ENCODE measurements at places on chromosomes 7 and 10. TPM values are rescaled to one million over a fixed set of nuclear protein-coding genes. Genes with fewer than 3 reads are reported as not detected.
A peak's percentile ranks its signal among the peaks of the same experiment; 100 is the strongest.

Gene DNA2
- polyA plus RNA-seq = 1.6 TPM

Gene NEUROD6
- polyA plus RNA-seq = not detected

Gene RBP3
- polyA plus RNA-seq = not detected

DNA sequence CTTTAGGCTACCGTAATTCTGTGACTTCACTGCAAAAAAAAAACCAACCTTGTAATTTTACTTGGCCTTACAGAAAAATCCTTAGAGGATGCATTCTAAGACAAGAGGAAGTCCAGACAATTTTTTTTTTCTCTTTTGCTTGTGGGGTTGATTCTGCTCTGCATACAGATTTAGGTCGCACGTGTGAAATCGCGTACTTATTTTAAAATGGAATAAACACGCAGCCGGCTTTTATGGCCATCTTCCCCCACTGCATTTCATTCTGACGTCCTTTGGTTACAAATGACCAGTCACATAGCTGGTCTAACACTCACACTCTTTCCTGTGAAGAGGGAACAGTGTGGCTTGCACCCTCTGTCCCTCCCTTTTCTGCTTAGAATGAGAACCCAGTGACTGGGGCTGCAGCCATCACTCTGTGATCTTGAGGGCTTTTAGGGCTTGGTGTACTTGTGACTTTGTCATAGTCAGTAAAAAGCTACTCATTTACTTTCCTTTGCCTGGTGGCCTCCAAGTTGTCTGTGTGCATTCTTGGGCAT lies 63.6 kb upstream of the CARD11 start:
- DNase-seq = no peak

- DNase-seq = no peak
These were observed 78.8 kb downstream of the INPP5A start for GRCh38 chr10:132616170-132616995.

DNA sequence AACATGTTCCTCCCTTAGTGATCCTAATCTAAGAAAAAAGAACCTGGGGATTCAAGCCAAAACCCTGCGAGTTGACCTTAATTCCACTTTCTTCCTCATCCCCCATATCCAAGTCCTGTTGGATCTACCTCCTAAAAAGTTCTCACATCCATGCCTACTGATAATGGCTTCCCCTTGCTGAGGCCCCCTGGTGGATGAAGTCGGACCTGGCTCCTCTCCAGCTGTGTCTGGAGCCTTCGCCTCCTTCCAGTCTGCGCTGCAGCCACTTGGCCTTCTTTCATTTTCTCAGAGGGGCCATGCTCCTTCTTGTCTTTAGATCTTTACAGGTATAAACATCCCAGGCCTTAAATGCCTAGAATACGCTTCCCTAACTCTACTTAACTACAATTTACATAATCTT lies 8.1 kb downstream of the PDE1C start:
- no peak for DNase-seq

GRCh38 chr10:63596924-63597323 lies 75.7 kb downstream of the REEP3 start:
- DNase-seq = no peak

Gene SLC18A3
- polyA plus RNA-seq = not detected

DNA sequence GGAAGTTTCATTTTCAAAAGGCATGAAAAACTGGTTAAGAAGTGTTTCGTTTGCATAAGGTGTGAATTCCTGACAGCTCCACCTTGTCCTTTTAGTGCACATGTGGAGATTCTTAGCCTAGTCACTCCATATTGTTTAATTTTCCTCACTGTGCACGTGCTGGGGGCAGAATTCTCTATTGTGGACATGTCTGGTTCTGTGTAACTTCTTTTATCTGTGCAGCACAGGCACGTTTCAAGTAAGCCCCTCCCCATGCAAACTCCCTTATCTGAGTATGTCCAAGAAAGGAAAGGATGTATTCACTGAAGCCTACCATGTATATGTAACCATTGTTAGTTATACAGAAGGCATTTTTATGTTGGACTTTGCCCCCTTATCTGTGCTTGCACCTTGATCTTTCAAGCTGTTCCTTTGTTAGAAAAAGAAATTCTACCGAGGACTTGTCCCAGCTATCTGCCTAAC lies 1346.3 kb downstream of the REEP3 start:
- DNase-seq = no peak

DNA sequence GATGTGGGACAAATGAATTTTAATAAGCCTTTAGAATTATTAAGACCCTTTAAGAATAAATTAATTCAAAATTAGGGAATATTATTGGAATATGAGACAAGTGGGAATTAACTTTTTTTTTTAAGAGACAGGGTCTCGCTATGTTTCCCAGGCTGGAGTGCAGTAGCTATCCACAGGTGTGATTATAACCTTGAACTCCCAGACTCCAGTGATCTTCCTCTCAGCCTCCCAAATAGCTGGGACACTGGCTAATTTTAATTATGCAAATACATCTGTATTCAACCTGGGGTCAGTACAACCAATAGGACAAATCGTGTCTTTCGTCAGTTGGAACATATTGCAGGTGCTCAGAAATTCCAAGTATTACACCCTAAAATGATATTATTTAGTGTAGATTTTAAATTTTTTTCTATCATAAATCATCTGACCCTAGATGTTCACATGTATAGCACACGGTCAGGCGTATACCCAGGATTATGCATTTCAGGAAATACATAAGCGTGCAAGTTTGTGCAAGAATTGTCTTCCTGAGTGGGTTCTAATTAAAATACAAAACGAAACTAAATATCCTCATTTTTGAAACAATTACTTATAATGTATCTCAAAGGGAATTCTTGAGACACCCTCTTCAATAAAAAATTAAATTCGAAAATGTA lies 1.2 kb downstream of the NT5C3A start:
- DNase-seq = no peak

Gene PVRIG
- polyA plus RNA-seq = not detected

- DNase-seq = no peak
These were observed 44.4 kb upstream of the TOMM7 start for GRCh38 chr7:22867003-22867402.

DNA sequence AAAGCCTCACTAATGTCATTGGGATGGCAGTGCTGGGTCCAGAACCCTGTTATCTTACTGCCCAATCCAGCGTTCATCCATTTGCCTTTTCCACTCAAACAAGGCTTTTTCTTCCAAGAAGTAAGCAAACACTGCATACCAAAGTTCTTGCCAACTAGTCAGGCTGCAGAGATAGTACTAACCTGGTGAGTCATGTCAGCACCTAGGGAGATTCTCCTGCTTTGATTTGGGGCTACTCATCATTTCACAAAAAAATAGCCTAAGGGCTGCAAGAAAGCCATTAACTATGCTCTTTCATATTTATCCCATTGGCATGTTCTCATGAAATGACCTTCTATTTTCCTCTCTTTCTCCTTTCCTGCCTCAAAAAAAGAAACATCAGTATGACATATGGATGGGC lies 142.6 kb downstream of the TWIST1 start:
- peak; percentile 27 for DNase-seq

DNA sequence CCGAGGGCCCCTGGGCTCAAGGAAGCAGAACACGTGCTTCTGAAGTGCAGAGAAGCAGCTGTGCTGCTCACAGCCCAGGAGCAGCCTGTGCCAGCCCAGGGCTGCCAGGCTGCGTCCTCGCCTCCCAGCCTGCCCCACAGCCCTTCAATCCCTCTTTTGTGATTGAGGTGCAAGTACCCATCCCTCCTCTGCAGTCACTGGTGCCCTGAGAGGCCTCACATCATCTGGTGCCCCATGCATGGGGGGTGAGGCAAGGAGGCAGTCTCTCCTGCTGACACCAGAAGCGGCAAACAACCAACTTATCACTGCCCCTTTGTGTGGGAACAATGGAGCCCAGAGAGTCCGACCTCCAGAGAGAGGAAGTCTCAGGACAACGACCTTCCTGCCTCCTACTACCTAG lies 49.8 kb upstream of the FGFR2 start:
- DNase-seq = no peak

GRCh38 chr10:112259688-112260087 lies 23.5 kb upstream of the TECTB start:
- no peak for DNase-seq

DNA sequence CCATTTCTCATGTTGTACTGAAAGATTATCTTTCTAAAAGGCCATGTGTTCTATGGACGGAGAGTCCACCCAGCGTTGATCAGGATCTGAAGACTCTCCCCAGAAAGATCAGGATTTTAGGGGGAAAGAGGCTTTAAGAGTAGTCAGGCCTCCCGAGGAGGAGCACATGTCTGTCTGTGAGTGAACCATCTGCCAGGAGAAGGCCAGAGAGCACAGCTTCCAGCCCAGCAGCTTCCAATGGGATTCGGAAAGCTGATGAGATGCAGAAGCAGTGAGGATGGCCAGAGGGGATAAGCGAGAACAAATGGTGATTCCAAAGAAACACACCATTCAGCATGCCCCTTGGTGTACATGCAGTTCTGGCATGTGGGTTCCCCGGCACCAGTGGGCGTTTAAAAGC lies 88.5 kb upstream of the TCERG1L start:
- DNase-seq = no peak

Gene MYO3A
- polyA plus RNA-seq = not detected

DNA sequence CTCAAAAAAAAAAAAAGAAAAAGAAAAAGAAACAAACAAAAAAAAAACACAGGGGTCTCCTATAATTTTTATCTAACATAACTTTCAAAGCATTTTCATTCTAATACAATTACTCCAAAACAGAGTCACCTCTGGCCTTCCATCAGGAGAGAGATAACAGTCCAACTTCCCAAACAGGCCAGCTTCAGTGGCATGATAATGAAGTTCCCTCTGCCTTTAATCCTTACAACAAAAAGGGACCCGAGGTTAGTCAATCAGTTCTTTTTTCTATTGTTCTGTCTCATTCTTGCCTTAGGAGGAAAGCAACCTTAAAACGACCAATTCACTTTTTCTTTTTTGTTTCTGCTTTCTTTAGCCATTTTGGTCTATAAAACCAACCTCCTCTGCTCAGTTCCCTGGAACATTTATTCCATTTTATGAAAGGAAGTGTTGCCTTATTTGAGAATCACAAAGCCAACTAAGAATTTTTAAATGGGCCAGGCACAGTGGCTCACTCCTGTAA lies 16.5 kb upstream of the FXYD4 start:
- no peak for DNase-seq

GRCh38 chr10:45373576-45374349 lies at the start of gene ALOX5:
Gene ALOX5 (plus strand): TSS chr10:45374216. CDS start chr10:45374280, 64 bp downstream.
- DNase-seq = no peak

Gene ANKRD30A
- not detected for polyA plus RNA-seq

- no peak for DNase-seq
These were observed 607.8 kb downstream of the PTPRN2 start for GRCh38 chr7:157979636-157980340.

- DNase-seq = no peak
These were observed 46.6 kb downstream of the AGMO start for GRCh38 chr7:15515252-15515651.

Gene MACC1
- 0.07 TPM for polyA plus RNA-seq

GRCh38 chr10:13593535-13593934 lies 6.8 kb downstream of the PRPF18 start:
- DNase-seq = no peak

DNA sequence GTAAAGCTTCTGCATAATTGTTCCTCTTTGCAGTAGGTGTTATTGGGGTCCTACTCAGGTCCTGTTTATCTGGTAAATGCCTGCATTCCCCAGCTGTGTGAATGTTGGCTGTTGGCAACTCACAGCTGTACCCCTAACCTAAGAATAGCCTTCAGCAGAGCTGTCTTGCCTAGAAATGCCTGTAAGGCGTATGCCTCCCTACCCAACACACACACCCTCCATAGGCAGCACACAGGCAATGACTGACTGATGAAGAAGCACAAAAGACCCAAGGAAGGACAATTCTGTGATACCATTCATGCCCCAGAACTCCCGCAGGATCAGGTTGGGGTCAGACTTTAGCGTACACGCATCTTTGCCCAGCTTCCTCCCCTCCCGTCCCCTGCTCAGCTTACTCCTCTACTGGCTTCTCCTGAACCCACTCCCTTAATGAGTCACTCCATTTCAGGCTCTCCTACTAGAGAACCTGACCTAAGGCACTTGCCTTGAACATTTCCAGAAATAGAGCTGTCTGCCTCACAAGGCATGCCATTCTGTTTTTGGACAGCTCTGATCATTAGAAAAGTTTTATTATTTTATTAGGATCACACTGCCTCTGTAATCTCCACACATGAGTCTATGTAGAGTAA lies 99.2 kb upstream of the PIK3CG start:
- no peak for DNase-seq

DNA sequence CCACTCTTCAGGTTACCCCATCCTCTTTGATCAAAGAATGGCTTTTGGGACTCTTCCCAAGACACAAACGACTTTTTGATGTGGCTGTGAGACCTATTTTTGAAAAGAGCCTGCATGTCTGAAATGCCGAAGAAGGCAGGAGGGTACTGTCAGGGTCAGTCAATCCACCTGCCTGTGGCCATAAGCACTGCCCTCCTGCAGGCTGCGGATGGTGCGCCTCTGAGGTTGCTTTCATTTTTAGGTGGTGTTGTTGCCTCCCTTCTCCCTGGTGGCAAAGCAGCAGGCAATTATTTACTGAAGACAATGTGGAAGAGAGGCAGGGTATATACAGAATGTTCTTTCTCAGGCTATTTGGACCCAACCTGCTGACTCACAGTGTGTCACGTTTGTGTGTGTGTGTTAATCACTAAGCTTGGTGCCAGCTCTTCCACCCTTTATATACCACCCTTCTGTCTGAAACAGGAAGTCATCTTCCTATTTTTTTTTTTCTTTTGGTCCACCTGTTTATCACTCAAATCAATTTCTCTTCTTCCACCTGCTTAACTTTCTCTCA lies 1421.2 kb upstream of the CELF2 start:
- DNase-seq = no peak

DNA sequence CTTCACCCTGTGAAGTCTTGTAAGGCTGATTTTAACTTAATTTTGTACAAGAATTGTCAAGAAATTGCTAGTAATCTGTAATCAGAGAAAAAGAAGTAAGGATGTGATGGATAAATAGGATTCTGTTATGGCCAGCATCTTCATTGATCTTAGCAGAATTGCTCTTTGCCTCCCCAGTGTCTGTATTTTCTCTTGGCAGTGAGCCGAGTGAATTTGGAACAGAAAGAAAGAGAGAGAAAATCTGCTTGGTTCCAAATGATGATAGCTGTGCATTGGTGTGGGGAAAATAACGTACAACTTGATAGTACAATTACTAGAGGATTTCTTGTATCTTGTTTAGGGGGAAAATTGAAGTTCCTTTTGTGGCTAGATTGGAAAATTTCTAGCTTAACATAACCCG lies 34.6 kb downstream of the VTI1A start:
- DNase-seq = no peak

DNA sequence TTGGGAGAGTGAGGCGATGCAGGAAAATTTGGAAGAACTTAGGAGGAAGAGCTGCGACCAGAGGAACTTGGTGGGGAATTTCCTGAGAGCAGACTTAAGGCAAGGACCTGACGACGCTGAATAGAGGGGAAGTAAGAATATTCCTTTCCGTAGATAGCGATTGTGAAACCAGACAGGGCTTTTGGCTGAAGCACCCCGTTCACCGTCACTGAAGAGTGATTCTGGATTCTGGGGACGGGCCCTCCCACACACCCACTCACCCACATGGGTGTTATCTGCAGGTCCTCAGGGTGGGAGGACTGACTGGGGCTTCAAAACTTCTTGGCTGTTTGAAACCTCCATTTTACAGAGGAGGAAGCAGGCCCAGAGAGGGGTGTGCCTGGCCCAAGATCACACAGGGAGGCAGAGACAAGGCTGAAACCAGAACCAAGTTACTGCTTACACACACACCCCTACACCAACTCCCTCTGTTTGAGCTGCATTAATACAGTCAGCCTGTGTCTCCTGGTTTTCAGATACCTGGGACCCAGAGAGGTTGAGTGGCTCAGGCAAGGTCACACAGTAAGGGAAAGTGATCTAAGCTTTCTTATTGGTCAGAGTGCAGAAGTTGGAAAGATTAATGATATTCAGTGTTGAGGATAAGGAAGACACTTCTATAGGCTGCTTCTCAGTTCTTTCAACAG lies 37.2 kb upstream of the CDH23 start:
- no peak for DNase-seq

Gene ACHE
- 0.35 TPM for polyA plus RNA-seq

Data from AG04450 (cell line).